ENCODE measurements at places on chromosomes 3 and 15.

GRCh38 chr3:151008699-151009098 is 36.2 kb upstream of the CLRN1 start:
- peak; percentile 62 for DNase-seq

DNA sequence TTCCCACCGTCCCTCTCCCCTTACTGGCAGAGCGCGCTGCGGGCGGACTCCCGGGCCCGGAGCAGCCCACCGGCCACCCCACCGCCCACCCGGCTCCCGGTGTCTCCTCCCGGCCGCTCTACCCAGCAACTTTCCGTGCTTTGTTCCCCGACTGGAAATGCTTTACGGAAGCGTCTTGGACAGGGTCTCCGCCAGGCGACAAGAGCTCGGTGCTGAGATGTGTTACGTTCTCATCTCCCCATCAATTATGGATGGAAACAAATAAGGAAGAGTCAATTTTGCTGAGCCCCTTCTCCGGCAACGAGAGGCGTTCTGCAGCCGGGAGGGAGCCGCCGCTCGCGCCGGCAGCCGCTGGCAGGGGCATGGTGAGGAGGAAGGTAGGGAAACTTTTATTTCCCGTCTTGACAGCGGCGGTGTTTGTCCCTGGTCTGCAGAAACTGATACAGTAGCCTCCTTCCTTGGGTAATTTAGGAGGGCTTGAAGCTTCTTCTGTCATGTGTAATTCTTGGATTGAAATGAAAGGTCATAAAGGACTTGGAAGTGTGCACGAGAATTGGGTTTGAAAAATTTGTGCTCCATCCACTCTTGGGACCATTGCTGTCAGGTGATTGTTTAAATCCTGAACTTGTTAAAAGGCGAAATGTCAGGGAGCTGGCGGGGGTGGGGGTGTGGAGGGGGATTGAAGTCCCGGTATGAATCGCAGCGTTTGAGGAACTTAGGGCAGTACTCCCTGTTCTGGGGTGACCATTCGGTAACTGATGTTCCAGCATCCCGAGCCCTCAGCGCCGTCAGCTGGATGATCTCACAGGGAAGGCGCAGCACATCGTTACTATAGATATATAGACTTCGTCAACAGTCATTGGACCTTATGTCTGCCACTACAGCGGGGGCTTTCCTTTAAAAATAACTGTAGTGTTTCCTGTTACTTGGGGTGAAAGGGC is 1.5 kb downstream of the SEMA6D start:
- DNase-seq, result peak; percentile 60

DNA sequence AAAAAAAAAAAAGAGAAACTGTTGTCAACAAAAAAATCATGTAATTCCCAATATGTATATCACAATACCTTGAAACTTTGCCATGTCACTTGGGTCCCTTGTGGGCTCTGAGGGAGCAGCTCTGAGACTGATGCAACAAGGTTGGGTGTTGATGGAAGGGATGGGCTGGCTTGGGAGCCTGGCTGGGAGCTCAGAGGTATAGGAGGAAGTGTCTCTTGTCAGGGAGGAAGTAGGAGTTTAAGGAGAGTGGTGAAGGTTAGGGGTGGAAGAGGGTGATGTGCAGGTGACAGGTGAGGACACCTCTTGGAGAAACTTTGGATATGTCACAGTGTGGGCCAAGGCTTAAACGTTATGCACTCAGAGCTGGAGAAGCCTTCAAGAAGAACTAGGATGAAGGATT is 2.0 kb upstream of the TM6SF1 start:
- DNase-seq, result no peak

DNA sequence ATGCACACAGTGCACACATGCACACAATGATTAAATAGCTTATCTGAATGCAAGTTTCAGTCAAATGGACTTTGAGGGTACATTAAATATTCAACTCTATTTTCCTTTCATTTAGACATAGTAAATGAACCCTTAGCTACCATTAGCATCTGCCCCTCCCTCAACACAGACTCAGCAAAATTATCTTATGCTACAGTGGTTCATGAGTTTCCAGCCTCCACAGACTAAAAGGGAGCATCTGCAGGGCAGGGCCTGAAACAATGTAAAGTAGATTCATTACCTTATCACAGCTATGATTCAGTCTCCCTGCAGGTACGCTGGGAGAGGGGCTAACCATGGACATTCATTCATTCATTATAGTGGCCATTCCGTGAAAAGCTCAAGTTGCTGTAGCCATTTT is 329.1 kb downstream of the VGLL3 start:
- no peak for DNase-seq

DNA sequence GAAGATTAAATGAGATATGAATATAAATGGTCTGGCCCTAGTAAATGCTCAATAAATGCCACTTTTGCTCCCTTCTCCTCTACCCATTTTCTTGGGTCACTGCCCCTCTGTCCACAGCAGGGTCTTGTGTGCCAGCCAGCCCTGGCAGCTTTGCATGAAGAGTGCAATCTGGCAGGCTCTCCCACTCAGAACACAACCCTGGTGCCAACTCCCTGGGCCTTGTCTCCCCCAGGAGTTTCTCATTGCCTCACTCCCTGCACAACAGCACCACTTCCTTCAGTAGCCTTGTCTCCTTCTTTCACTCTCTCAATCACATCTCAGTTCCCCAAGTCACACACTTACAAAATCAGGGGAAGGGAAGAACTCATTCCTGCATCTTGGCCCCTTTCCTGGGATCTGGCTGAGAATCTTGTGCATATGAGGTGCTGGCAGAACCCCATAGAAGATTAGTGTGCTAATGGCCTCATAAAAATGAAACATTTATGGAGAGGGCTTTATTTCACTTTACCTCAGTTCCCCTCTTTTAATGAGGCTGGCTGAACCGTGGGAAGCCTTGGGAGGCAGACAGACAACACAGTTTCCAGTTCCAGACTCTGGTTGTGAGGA is 445.9 kb upstream of the PROK2 start:
- no peak for DNase-seq

DNA sequence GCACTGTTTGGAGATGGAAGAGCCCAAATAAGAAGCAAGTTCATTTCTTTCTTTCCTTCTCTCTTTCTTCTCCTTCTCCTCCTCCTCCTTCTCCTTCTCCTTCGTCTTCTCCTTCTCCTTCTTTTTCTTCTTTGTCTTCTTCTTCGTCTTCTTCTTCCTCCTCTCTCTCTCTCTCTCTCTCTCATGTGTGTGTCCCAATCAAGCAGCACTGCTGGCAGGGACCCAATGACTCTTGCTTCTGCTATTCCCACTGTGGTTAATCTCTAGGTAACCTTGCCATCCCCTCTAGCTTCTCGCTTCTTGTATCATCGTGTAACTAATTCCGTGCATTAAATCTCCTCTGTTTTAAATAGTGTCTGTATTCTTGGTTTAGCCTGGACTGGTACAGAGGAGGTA is 26.1 kb upstream of the ZNF280D start:
- no peak for DNase-seq

DNA sequence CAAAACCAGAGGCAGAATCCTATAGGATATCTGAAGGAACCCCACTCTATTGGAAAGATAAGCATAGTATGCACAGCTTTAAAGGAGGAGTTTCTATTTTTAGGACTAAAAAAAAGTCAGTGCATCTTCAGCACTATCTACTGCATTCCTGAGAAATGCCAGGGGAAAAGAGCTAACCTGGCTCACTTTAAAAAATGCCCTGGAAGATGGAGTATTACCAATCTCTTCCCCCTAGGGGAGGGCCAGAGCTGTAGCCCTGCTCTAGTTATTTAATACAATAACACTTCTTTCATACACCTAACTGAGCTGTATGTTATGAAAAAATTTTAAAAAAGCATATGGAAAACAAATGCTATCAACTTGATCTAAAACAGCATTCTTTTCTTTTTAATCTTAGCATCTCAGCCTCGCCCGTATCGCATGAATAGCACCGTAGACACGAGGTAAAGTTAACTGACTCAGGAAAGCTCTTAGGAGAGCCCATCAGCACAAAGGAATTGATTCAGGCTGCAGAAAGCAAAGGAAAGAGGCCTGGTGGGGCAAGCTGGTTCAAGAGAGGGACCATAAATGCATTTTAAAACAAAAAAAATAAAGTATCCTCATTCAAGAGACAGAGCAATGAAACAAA is 50.2 kb downstream of the TGM4 start:
- no peak for DNase-seq

GRCh38 chr15:47466357-47466756 is 250.9 kb upstream of the SEMA6D start:
- DNase-seq, result no peak

- no peak for DNase-seq
Observed at GRCh38 chr3:168213920-168214319, 118.2 kb upstream of the GOLIM4 start.

DNA sequence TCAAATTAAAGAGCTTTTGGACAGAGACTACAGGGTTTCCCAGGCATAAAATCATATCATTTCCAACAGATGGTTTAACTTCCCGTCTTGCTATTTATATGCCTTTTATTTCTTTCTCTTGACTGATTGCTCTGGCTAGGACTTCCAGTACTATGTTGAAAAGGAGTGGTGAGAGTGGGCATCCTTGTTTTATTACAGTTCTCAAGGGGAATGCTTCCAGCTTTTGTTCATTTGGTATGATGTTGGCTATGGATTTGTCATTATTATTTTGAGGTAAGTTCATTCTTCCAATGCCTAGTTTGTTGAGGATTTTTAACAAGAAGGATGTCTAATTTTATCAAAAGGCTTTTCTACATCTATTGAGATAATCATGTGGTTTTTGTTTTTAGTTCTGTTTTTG is 896.6 kb upstream of the CFAP20DC start:
- no peak for DNase-seq

DNA sequence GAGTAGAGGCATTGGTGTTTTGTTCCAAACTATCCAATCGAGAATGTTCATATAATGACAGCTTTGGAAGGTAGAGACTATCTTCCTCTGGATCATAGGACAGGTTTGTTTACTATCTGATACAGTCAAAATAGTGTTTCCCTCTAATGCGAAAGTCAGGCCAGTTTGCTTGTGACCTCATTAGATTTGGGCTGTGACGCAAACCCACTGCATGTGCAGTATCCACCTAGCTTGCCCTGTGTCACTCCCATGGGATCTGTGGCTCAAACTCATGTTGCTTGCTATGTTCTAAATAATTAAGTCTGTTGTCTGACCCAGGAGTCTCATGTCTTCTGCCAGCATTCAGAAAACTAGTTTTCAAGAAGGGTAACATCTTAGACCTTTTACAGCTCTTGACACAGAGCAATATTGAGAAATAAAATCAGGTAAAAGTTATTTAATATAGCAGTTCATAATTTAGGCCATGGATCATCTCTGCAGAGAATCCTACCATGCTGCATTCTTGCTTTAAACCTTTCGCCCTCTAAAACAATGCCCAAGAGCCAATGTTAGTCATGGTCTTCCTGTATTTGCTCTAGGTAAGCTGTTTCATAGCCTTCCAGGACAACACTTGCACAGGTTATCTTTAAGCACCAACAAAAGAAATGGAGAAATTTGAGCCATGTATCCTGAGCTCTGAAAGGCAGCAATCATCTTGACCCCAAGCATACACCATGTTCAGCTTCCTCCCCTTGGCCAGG is 26.4 kb downstream of the NIT2 start:
- no peak for DNase-seq

DNA sequence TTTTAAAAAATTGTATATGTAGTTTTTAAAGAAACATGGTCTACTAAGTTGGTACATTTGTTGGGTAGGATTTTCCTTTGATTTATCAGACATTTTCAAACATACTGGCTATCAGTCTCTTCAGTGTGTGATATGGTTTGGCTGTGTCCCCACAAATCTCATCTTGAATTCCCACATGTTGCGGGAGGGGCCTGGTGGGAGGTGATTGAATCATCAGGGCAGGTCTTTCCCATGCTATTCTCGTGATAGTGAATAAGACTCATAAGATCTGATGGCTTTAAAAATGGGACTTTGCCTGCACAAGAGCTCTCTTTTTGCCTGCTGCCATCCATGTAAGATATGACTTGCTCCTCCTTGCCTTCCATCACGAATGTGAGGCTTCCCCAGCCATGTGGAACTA is 121.9 kb downstream of the ABI3BP start:
- DNase-seq, result no peak

- DNase-seq, result no peak
Observed at GRCh38 chr3:37849146-37849923, 12.3 kb upstream of the CTDSPL start.

- DNase-seq, result no peak
Observed at GRCh38 chr3:120284747-120285507, at the start of gene GPR156. GPR156 (minus strand) TSS chr3:120285222; CDS start chr3:120244098, 41,124 bp downstream.

DNA sequence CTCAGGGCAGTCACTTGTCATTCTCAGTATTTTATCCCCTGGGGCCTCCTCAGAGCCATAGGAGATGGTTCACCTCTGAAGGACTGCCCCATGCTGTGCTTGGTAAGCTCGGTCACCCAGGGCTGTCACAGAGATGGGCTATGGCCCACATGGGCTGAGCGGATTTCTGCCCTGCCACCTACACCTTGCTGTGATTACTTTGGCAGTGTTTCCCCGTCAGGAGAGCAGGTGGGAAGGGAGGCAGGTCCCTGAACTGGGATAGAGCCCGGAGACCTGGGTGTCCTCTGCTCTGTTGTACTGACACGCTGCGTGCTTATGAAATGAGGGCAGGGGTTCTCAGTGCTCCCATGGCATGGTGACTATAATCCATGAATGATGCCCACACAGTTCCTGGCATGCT is 48.9 kb downstream of the APBA2 start:
- no peak for DNase-seq

DNA sequence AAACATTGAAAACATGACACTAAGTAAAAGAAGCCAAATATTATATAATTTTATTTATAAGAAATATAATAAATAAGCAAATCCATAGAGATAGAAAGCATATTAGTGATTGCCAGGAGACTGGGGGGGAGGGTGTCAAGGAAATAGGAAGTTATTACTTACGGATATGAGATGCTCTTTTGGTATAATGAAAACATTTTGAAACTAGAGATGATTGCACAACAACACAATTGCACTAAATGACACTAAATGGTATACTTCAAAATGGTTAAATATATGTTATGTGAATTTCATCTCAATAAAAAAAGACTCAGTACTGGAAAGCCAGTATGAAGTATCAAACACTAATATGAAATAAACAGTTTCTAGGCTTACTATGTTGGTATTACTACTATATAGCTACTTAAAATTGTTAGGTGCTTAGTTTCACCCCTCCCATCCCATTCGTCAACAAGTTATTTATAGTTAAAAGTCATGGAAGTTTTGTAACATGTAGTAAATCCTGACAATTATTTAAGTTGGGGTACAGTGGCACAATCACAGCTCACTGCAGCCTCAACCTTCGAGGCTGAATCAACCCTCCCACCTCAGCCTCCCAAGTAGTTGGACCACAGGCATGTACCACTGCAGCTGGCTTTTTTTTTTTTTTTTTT is 43.7 kb downstream of the STAG1 start:
- DNase-seq, result no peak
